ENCODE measurements at places on chromosomes 5 and 9.

- DNase-seq: no peak
These were observed 68.2 kb downstream of the FAM114A2 start for GRCh38 chr5:153970496-153970895.

GRCh38 chr5:139197710-139198669 lies at the start of gene SIL1:
SIL1 (minus strand) TSS chr5:139198368; CDS start chr5:139127843, 70,525 bp downstream.
- DNase-seq: peak; percentile 99

DNA sequence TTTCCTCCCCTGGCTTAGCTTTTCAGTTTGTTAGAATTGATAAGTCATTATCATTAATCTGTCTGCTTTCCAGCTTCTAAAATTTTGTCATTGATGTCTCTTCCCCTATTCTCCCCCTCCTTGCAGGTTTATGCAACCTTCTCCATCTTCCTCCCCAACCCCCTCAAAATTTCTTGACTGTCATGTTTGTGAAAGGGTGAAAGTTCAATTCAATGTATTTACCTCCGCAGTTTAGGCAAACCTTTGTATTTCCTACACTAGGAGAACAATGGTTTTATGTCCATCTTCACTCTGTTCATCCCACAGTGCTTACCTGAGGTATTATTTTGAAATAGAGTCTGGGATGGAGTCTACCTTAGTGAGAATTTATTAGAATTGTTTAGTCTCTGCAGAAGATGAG lies 117.9 kb downstream of the ALDH1A1 start:
- DNase-seq: peak; percentile 15

DNA sequence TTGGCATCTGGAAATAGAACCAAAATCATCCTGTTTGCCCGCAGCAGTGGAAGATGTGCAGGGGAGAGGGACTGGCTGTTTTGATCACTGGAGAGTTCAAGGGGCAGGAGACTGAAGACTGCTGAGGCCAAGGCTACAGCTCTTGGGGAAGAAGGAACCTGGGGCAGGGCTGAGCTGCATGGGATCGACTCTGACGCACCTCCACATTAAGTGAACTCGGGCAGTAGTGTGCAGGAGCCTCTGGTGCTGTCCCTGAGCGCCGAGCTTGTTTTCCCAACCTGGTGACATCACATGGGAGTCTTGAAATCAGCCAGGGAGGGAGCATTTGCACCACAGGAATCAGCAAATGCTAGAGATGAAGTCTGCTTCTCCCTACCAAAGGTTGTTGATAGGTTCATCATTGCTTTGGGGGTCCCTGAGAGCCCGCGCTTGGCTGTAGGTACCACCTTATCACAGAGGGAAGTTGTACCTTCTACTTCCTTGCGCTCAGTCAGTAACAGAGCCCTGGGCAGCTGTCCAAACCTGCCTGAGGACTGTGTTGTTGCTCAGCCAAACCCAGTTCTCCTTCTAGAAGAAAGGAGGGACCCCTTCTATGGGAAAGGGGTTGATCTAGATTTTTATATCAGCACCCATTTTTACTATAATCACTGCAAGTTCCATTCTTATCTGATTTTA lies 52.3 kb upstream of the CTSL start:
- DNase-seq: no peak

GRCh38 chr5:10339058-10339811 lies 14.3 kb upstream of the MARCHF6 start:
- DNase-seq: peak; percentile 99

DNA sequence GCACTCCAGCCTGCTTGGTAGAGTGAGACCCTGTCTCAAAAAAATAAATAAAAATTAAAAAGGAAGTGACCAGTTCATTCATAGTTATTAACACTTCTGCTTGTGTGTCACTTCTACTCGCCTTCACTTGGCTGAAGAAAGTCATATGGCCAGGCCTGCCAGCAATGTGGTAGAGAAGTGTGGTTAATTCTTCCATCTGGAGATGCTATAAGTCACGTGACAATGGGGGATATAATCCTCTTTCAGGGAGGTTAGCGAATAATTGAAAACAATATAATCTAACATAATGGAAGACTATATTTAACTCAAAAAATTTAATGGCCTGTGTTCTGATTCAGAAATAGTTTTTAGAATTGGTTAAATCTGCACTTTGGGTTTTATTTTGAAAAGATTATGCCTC lies 305.6 kb downstream of the DOCK8 start:
- DNase-seq: no peak

DNA sequence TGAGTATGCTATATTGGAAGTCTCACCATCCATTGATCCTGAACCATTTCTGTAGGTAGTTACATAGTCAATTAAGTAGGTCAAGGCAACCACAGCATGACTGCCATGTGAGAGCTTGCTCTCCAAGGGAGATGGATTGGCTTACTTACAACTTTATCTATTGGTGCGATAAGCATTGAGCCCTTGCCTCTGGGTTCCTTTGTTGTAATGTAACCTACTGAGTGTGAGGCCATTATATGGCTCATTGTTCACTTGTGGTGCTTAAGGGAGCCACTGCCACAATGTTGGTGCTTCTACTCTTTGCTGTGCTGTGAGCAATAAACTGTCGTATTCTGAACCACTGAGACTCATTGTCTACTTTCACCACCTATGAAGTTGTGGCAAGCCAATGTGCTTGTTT lies 510.6 kb upstream of the ITGA1 start:
- DNase-seq: no peak

DNA sequence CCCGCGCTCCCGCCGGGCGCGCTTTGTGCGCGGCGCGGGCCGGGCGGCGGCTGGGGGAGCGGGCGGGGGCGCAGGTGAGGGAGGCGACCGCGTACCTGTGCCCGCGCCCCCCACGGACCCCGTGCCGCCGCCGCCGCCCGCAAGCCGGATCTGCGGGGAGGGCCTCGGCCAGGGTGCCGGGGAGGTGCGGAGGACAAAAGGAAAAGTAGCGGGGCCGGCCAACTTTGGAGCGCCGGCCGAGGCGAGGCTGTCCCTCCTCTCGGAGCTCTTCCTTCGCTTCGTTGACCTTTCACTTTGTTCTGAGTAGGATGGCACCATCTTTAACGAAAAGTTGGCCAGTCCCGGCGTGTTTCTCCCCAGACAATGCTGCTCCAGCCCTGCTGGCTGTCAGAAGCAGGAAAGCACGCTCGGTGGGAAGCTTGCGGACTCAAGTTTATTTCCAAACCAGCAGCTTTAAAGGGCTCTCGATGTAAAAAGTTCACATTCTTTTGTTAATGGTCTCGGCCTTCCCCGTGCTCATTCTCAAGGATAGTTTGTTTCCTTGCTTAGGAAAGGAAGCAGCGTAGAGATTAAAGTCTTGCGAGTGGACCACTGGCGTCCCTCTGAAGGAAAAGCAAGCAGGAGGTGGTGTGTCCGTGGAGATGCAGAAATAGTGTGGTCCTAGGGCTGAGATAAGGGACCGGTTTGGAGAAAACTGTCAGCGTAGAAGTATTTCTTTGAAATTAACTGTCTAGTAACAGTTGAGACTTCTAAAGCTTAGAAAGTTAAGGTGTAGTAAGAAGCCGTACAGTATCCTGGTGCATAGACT lies 639 bp downstream of the EHMT1 start:
- peak; percentile 71 for DNase-seq

DNA sequence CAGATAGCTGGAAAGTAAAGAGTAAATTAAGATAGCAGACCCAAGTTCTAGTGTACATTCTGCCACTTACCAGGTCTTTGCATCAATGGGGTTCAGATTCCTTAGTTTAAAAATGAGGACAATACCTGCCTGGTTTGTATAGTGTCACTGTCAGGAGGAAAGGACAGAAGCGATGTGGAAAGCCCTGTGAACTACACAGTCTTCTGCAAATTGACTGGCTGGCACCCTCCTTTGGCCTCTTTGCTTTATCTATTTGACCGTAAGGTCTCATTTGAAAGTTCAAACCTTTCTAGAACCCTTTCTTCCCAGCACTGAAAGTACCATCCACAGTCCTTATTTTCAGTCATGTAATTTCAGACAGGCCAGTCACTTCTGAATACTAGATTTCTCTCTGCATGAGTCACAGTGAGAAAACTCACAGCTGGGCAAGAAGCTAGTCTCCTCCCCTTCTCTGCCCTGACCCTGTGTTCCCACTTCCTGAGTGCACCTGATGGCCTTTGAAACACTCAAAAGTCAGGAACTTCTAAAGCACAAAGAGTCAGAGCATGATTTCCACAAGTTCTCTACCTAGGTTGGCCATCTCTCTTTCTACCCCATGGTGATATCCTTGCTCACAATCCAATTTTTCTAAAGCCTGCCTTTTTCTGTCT lies 91.3 kb upstream of the RASEF start:
- no peak for DNase-seq

GRCh38 chr9:97470076-97470475 lies 31.4 kb upstream of the TMOD1 start:
- peak; percentile 81 for DNase-seq

DNA sequence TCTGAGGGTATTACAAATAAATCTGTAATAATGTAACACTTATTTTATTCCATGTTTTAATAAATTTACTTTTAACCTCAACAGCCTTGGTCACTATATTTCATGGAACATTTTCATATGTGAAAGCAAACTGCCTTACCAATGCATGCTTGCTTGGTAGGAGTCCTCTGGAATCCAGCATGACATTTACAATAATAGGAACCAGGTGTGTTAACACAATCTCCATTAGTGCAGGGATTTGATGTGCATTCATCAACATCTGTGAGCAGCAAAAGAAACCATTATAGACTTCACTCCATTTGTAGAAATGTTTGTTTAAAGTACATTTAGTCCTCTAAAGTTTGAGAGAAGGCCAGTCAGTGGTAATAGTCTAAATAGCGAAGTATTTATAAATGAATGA lies 159.4 kb downstream of the FBN2 start:
- DNase-seq: peak; percentile 35

GRCh38 chr5:146395193-146395592 lies 51.9 kb upstream of the TCERG1 start:
- peak; percentile 39 for DNase-seq

DNA sequence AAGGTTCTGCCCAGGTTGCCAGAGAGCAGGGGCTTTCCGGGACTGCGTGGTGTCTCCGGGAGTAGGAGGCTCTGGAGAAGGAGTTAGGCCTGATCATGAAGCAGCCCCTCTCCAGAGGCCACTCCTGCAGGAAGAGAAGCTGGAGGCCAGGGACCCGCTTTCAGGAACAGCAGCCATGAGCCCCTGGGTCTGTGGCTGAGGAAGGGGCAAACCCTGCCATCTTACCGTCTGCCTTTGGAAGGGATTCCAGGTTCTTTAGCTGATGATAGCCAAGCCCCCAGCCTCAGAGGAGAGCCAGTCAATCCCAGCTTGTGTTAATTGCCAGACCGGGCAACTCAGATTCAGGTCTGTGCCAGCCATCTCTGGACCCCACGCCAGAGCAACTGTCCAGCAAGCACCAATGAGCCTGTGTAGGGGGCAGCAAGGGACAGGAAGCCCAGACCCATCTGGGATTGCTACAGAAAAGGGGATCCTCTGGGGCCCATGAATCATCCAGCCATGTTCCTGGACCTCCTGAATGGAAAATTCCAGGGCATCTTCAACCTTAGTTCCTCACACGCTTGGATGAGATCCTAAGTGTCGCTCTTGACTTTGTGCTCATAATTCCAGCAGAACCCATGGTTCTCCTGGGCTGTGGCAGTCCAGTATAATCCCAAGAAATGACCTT lies 42.7 kb upstream of the MVB12B start:
- DNase-seq: no peak

DNA sequence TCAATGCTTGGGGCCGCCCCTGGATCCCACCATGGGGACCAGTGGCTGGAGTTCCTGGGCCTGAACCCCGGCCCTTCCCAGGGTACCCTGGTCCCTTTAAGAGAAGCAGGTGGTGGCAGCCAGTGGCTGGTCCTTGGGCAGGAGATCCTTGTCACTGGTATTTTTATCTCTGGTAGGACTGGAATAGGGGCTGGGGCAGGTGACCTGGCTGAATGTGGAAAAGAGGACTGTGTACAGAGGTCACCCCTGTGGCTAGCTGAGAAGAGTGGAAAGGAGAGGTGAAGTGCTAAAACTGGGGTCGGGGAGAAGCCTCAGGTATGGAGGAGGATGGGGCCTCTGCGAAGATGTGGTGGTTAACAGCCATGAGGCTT lies 7.0 kb downstream of the CRAT start:
- DNase-seq: no peak

- peak; percentile 48 for DNase-seq
These were observed 10.2 kb upstream of the DAB2IP start for GRCh38 chr9:121641224-121641611.

- peak; percentile 40 for DNase-seq
These were observed 303.5 kb downstream of the PLK2 start for GRCh38 chr5:58156361-58156760.

- DNase-seq: no peak
These were observed 72.4 kb downstream of the PARP8 start for GRCh38 chr5:50738864-50739263.

DNA sequence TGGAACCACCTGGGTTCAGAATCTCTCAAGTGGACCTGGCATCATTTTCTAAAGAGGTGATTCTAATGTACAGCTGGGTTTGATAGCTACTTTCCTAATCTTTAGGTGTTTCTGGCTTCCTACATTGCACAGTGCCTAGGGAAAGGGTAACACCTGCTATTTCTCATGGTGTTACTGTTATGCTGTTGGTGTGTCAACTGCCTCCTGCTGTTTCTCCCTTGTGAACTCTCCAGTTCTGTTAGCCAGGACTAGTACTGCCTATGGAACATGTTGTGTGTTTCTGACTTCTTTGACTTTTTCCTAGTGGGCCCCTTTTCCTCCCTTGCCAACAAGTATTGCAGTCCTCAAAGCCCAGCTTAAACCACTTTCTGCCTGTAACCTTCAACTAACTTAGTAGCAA lies 5.5 kb downstream of the ARHGEF28 start:
- DNase-seq: peak; percentile 26

GRCh38 chr9:94717761-94718160 lies 8.7 kb upstream of the AOPEP start:
- no peak for DNase-seq

GRCh38 chr9:130142641-130143040 lies 29.6 kb upstream of the NCS1 start:
- DNase-seq: no peak

- DNase-seq: no peak
These were observed 6.3 kb upstream of the UNC5A start for GRCh38 chr5:176803943-176804498.

DNA sequence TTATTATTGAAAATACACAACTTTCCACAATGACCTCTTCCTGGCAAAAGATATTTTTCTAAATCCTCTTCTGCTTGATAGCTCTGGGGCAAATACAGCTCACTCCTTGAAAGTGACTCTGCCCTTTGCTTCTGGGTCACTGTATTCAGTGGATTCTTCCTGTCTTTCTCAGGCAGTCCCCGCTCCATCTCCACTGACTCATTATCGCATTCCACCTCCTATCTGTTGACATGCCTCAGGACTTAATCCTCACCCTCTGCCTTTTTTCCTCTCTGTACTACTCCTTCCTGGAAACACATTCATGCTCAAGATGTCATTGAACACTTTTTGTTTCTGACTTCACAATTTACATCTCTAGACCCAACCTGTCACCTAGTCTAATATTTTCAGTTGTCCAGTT lies 8.4 kb upstream of the RGS7BP start:
- DNase-seq: no peak

- DNase-seq: no peak
These were observed 441.5 kb upstream of the PTGER4 start for GRCh38 chr5:40238066-40238745.

GRCh38 chr5:2737273-2738155 lies 14.0 kb downstream of the IRX2 start:
- no peak for DNase-seq

Measured in NCI-H69 (cell line).